ENCODE measurements at places on chromosomes 4 and X.

- DNase-seq: no peak
Measured at GRCh38 chr4:170007113-170007512, 19.1 kb downstream of the MFAP3L start.

DNA sequence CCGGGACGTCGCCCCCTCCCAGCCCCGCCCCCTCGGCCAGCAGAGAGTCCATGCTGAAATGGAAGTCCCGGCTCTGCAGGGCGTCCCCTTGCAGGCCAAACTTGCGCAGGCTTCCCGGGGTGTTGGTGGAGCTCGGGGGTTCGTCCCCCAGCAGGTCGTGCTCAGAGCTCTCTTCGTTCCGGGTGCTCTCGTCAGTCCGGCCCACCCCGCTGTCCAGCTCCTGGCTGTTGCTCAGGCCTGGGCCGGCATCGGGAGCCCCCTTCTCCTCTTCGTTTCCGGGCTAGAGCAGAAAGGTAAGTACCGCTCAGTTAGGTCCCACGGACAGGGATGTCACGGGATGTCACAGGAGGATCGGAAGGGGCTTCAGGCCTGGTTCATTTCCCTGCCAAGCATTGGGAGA is 10.2 kb downstream of the SSR4 start:
- DNase-seq: no peak

GRCh38 chrX:108397627-108398391 is 40.4 kb downstream of the COL4A6 start:
- no peak for DNase-seq

- no peak for DNase-seq
Measured at GRCh38 chr4:160224049-160224448, 1121.2 kb downstream of the RAPGEF2 start.

DNA sequence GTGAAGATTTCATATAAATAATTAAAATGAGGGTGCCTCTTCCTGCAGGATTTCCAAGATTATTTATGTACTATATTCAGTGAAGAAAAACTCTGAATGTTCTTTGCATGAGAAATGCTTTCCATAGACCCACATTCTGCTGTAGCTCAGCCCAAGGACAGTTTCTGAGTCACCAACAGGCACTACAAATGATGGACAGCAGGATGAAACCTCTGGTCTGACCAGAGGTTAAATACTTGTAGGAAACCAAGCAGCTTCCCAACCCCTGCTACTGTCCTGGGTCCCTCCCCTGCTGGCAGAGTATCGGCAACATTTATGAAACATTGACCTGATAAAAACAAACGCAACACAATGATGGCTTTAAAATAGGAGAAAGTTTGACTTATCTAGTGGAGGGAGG is 73.1 kb downstream of the CXXC4 start:
- no peak for DNase-seq

DNA sequence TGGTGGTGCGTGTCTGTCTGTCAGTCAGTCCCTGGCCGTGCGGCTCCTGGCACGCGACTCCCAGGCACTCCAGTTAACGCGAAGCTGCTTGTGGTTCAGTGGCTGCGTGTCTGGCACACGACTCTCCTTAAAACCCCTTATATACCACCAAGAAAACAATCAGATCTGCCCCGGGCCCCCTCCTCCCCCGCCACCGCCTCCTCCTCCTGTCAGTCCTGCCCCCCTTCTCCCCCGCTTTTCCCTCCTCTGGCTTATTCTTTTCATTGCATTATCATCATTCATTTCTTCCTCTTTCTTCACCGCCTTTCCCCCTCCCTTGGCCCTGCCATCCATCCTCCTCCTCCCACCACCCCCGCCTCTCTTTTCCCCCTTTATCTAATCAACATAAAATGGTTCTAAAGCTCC is at the start of gene NEUROG2:
Gene NEUROG2, minus strand, starts transcription at position 115 of the 405 bp plus-strand sequence. CDS start 705 bp downstream, outside the sequence.
- DNase-seq: no peak

- DNase-seq: no peak
Measured at GRCh38 chrX:73214426-73215094, at the start of gene NAP1L2. TSS of gene NAP1L2 (minus strand) at chrX:73214851. CDS start at chrX:73214492, 359 bp downstream.

DNA sequence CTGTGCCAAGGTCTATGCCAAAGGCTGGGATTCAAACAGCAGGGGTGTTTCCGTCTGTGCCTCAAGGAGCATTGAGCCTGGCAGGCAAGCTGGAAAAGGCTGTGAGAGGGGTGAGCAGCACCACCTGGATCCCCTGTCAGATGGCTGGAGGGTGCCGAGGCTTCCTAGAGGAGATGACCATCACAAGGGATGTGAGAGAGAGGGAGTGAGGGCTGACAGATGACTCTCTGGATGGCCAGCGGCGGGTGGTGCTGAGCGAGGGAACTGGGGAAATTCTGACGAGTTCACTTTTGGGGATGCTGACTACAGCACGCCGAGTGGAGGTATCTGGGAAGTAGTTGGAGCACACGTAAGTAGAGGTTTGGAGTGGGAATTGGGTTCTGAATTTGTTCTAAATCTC is 22.6 kb upstream of the CYP4V2 start:
- DNase-seq: no peak

DNA sequence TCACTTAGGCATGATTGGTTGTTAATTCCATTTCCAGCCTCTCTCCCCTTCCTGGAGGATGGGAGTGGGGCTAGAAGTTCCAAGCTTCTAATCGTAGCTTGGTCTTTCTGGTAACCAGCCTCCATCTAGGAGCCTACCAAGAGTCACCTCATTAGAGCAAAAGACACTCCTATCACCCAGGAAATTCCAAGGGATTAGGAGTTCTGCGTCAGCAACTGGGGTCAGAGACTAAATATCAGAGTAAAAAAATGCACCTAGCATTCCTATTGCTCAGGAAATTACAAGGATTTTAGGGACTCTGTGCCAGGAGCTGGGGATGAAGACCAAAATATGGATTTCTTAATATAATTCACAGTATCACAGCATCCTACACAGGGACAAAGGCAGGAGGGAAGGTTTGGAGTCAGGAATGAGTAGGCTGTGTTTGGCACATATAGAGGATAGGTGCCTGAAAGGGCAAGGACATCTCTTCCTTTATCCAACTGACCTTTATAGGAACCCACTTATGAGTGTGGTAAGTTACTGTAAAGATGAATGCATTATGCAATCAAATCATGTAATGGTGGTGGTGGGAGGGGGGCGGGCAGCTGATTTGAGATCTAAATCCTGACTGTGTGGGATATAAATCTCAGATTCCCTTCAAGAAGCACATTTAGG is 30.5 kb upstream of the LIMCH1 start:
- DNase-seq: no peak

GRCh38 chr4:127015667-127016117 is 617.1 kb upstream of the INTU start:
- DNase-seq: no peak

DNA sequence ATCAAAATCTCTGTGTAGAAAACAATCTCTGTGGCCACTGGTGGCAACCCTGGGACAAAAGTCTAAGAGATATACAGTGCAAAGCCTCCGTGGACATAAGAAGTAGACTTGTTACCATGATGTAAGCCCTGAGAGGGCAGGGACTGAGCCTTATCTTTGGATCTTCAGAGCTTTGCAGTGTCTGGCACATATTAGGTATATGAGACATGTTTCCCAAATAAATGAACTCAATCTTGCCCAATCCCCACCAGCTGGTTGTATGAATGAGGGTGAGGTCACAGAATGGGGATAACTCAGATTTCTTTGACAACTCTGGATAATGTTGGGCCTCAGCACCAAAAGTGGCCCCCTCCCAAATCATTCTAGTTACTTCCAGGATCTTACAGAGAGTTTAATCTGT is 511.4 kb upstream of the DIPK2B start:
- DNase-seq: no peak

GRCh38 chrX:41022566-41022965 is 62.7 kb upstream of the USP9X start:
- no peak for DNase-seq

DNA sequence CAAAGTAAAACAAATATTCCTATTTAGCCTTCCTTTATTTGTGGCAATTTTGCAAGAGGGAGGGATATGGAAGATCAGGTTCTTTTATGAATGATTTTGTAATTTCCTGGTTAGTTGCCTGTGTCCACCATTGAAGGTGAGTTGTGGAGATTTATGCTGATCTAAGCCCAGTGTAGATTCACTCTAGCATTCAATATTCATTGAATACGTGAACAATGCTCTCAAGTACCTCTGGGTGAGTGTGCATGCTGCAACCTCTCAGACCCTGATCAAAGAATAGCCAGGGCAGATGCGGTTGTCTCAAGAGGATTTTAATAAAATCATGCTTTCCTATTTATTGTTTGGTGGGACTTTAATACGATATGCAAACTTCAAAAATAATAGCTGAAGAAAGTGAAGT is 628.4 kb downstream of the SPRY1 start:
- DNase-seq: no peak

DNA sequence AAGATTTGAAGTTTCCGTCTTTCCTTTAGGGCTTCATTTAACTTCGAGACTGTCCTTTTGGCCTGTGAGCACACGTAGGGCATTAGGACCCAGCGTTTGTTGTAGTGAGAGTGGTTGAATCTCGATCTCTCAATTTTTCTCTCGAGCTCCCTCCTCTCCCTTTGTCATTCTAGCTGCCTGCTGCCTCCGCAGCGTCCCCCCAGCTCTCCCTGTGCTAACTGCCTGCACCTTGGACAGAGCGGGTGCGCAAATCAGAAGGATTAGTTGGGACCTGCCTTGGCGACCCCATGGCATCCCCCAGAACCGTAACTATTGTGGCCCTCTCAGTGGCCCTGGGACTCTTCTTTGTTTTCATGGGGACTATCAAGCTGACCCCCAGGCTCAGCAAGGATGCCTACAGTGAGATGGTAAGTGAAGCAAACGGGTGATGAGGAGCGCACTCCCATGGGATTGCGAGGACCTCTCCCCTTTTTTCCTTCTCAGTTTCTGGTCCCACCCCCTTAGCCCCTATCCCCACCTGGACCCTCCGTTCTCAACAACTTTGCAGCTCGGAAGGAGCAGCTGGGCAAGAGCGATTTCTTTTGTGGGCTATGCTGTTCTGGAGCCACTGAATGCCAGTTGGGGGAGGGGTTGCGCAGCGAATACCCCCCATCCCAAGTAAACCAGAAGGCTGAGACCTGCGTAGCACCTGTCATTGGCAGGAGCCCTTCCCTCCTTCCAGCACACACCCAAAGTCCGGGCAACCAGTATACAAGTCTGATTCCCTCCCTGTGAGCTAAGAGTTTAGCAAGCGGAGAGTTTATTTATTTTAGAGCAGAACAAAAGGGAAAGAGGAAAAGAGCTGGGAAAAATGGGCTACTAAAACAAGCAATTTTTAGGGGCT is at the start of gene TMEM35A:
Gene TMEM35A, plus strand, starts transcription at position 164 of the 883 bp plus-strand sequence. Its CDS starts 124 bp downstream, at position 288.
- no peak for DNase-seq

DNA sequence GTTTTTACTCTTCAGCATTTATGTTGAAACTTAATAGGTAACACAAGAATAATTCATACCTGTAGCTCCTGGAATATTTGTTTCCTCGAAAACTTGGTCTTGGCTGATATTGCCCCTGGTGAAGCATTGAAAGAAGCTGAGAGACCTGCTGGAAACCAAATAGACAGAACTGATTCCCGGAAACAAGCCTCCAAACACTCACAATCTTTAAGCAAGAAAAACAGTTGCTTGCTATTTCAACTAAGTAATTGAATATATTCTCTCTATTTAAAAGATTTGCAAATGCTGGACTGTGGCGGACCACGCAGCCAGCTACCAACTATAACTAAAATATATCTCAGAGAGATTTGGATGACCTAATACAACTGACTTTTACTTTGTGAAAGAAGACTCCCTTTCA is 3.6 kb downstream of the PCDH18 start:
- no peak for DNase-seq

DNA sequence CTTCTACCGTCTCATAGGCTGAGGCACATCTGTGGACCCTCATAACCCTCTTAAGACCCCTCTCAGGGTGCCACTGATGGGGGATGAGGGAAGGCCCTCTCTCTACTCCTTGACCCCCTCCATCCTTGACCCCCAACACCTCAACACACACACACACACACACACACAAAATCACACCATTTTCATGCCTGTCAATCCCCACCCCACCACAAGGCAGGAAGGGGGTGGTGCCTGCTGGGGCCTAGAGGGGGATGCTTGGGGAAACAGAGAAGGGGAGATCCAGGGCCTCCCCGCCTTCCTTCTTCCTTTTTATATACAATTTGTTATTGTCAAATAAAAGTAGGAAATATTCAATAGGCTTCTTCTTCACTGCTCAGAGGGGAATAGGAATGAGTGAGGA is 1.2 kb upstream of the EBP start:
- DNase-seq: no peak

GRCh38 chr4:8393593-8394038 is 46.9 kb downstream of the ACOX3 start:
- DNase-seq: no peak

GRCh38 chr4:136664988-136665387 is 867.3 kb downstream of the PCDH18 start:
- DNase-seq: no peak

- DNase-seq: no peak
Measured at GRCh38 chrX:138664466-138664865, 47.1 kb downstream of the FGF13 start.

GRCh38 chr4:79395841-79396240 is 12.2 kb downstream of the GK2 start:
- no peak for DNase-seq

- DNase-seq: no peak
Measured at GRCh38 chrX:120365320-120365719, 3.4 kb downstream of the ATP1B4 start.

GRCh38 chr4:164446516-164446915 is 307.4 kb upstream of the SMIM31 start:
- no peak for DNase-seq

- no peak for DNase-seq
Measured at GRCh38 chrX:7062276-7062675, 85.2 kb upstream of the STS start.

- DNase-seq: no peak
Measured at GRCh38 chr4:169987327-169988228, 38.6 kb downstream of the MFAP3L start.

DNA sequence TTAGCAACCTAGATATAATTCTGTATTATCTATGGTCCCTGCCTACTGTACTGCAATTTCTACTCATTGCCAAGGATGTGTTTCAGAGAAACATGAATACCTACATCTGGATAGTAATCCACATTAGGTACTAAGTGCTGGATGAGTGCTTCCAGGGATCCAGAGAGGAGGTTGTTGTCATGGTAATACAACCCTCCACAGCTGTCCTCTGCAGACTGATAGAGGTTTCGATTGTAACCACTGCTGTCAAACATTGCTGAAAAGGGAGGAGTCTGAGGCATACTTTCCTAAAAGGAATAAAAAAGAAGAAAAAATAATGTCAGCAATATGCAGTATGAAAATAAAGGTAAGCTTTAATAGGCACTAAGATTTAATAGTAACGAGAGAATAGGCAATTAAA is 12.5 kb downstream of the RASGEF1B start:
- DNase-seq: no peak

GRCh38 chrX:133294126-133294525 is 76.0 kb upstream of the TFDP3 start:
- DNase-seq: no peak

- DNase-seq: peak; percentile 26
Measured at GRCh38 chr4:1809754-1810502, 16.8 kb downstream of the FGFR3 start.

Measured in activated gamma-delta T cell (primary cell).